Brain (organoid and tissue), 16 donors: ENCODE measurements at places on chromosomes 11 and 22.

DNA sequence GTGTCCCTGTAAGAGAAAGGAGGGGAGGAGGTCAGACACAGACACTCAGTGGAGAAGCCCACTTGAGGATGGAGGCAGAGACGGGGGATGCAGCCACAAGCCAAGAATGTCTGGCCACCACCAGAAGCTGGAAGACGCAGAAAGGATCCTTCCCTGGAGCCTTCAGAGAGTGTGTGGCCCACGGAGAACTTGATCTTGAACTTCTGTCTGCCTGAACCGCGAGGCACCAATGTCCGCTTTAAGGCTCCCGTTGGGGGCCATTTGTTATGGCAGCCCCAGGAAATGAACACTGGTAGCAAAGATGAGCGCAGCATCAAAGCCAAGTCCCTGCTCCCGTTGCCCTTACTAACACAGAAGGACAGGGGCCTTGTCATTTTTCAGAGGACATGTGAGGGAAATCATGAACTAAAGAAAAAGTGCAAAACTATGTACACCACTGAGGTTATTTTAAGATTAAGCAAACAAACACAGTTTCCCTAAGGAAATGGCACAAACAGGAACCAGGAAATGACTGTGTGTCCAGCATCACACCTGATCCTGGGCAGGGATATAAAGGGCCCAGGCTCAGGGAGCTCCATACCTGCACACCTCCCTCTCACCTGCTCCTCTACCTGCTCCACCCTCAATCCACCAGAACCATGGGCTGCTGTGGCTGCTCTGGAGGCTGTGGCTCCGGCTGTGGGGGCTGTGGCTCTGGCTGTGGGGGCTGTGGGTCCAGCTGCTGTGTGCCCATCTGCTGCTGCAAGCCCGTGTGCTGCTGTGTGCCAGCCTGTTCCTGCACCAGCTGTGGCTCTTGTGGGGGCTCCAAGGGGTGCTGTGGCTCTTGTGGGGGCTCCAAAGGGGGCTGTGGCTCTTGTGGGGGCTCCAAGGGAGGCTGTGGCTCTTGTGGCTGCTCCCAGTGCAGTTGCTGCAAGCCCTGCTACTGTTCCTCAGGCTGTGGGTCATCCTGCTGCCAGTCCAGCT, at the start of gene KRTAP5-6:
Gene KRTAP5-6 (plus strand): TSS at position 588 of the 963 bp plus-strand sequence. CDS start 51 bp downstream, at position 639.
- DNase-seq: no peak

- no peak for DNase-seq
Measured at GRCh38 chr11:112355726-112356125, 95.1 kb upstream of the PLET1 start.

DNA sequence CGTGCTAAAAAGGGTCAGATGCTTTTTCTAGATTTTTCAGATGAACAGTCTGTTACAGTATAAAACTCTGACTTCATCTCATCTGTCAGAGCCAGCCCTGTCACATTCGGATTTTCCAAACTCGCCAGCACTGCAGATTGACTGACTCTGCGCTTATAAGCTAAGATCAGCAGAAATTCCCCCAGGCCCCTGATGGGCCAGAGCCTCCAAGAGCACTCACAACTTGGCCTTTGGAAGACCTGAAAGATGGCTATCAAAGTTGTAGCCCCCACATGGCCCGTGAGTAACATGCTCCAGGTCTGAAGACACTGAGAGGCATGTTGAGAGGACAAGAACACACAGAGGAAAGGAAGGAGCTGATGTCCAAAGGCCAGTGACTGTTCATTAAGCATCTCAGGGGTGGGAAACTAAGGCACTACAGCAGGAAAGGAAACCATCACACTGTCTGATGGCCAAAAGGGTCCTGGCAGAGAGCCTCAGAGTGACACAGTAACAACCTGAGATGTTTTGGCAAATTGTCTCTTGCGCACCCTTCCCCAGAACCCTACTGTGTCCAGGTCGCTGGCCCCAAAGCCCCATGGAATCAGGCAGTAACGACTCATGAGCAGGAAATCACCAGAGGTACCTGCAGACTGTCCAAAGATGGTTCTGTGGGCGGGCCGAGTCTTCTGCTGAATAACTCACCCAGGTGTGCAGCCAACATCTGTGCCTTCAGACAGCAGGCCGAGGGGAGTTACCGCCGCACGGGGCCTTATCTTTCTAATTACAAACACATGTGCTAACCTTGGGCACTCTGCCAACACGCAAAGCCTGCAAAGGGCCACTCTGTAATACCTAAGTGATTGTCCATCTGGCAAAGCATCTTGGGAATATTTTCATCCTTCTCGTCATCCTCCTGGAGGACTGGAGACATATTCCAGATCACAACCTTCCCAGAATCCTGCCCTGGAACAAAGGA, 23.6 kb downstream of the HIRA start:
- DNase-seq: no peak

DNA sequence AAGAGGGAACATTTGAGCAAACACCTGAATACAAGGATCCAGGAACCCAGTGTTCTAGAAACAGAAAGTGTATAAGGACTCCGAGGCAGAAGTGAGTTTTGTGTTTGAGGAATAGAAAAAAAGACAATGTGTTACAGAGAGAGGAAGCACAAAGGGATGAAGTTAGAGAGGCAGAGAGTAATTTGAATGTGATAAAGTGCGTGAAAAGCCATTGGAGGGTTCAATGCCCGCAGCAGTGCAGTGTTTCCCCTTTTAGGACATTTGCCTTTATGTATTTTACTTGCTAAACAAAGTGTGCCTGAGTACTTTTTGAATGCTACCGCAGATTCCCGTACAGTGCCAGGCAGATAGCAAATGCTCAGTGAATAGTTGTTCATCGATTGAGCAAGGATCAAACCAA, 508.5 kb downstream of the RAB38 start:
- DNase-seq: no peak

GRCh38 chr11:127193950-127194349, 193.4 kb upstream of the KIRREL3 start:
- no peak for DNase-seq

DNA sequence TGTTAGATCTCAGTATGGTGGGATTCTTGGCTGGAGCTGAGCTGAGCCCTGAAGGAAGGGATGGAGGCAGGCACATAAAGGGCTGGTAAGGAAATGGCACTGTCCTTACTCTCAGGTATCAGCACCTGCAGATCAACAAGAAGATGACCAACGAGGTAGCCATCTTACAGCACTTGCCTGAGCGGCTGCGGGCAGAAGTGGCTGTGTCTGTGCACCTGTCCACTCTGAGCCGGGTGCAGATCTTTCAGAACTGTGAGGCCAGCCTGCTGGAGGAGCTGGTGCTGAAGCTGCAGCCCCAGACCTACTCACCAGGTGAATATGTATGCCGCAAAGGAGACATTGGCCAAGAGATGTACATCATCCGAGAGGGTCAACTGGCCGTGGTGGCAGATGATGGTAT, 2.4 kb downstream of the CNGA4 start:
- no peak for DNase-seq

DNA sequence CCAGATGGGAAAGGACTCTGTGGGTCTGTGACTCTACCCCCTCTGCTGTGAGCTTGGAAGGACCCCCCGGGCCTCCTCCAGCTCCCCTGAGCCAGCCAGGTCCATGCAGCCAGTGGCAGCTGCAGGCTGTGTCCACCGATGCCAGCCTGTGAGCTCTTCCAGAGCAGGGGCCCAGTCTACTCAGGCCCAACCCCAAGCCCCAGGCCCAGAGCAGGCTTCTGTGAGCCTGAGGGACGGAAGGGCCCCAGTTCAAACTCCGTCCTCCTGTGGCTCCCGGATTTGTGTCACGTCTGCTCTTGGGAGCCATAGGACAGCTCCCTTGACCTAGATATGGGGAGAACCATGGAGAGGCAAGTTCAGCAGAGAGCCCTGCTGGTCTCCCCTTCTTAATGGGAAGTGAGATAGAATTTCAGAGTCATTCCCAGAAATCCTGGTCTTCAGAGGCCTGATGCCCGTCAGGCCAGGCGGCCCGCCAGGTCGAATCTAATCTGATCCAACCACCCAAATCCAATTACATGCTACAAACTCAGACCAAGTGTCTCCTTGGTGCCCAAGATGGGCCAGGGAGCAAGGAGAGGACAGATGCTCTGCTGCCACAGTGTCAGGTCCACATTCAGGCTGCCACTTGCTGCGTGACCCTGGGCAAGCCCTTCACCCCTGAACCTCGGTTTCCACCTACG, 75.1 kb downstream of the SCUBE1 start:
- no peak for DNase-seq

- peak; percentile 78 for DNase-seq
Measured at GRCh38 chr11:35619855-35620640, 1.8 kb downstream of the FJX1 start.

- DNase-seq: no peak
Measured at GRCh38 chr11:70736461-70736860, 338.1 kb downstream of the CTTN start.
